Cerebellar nuclear complex (tissue), 1 donor: ENCODE measurements at places on chromosomes 3 and 15.

DNA sequence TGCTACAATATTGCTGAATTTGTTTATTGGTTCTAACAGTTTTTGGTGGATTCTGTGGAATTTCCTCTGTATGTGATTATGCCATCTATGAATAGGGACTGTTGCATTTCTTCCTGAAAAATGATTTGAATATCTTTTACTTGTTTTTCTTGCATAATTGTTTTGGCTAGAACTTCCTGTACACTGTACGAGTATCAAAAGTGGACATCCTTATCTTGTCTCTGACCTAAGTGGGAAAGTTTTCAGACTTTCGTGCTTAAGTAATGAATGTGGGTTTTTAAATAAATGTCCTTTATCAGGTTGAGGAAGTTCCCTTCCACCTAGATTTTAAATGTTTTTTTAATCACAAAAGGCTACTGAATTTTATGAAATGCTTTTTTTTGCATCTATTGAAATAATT is 203.8 kb upstream of the ATP10A start:
- DNase-seq, result no peak

GRCh38 chr3:5039585-5039984 is 60.3 kb downstream of the BHLHE40 start:
- no peak for DNase-seq

- no peak for DNase-seq
These were observed 29.1 kb upstream of the PDZRN3 start for GRCh38 chr3:73653877-73654276.

DNA sequence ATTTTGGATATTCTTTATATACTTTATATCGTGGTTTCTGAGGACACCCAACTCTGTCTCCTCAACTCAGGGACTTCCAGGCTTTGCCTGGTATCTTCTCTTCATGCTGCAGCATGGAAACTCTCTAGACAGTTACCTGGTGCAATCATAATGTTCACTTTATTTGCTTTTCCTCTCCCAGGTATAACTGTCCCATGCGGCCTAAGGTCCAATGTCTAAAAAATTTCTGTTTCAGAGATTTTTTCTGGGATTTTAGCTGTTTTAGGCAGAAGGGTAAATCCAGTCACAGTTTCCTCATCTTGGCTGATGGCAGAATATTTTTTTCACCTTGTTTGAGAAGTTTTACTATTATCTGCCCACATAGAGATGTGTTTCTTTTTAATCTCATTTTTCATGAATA is 139.9 kb upstream of the KCNMB2 start:
- no peak for DNase-seq

- no peak for DNase-seq
These were observed 40.8 kb downstream of the RHCG start for GRCh38 chr15:89455535-89455934.

DNA sequence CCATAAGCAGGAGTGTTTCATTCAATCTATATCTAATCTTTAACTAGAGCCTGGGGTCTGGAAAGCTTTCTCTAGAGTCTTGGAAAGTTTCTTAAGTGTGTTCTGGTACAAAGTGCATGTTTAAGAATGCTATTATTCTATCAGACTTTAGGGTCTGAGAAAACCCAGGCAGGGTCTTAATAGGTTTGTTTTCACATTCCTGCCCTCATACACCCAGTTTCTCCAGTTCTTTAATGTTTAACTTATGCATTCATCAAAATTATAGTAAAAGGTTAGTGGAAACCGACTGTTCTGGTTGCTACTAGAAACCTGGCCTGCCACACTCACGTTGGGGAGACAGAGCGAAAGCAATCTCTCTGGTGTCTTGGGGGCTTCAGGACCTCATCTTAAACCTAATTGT is 102.9 kb upstream of the WDR72 start:
- no peak for DNase-seq

GRCh38 chr3:172211123-172211522 is 171.7 kb downstream of the FNDC3B start:
- DNase-seq, result no peak

DNA sequence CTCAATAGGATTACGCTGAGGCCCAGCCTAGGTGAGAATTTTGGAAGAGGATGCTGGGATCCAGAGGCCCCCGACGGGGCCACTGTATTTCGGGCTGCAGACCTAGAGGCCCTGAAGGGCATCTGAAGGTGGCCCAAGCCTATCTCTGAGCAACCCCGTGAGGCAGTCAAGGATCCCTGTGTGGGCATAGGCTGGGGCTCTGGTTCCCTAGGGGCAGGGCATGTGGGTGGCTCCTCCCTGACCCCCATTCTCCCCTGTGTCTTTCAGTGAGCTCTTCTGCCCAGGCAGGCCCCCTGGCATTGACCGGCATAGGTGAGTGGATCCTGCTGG is 216.0 kb downstream of the SNRPN start:
- DNase-seq, result no peak

DNA sequence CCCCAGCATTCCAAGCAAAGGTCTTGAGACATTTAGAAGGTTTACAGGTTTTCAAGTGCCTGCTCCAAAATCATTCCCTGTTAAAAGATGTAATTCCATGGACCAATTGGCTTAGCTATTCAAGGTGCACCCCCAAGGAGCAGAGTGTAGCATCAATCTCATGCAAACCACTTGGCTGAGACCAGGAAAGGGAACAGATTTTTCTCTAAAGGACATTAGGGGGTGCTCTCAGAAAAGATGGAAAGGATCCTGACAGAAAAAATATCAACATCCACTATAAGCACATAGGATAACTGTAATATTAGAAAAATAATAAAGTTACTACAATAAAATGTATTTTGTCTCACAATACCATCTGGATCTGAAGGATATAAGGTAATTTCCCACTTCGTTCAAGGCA is 328.0 kb upstream of the CDIN1 start:
- no peak for DNase-seq

DNA sequence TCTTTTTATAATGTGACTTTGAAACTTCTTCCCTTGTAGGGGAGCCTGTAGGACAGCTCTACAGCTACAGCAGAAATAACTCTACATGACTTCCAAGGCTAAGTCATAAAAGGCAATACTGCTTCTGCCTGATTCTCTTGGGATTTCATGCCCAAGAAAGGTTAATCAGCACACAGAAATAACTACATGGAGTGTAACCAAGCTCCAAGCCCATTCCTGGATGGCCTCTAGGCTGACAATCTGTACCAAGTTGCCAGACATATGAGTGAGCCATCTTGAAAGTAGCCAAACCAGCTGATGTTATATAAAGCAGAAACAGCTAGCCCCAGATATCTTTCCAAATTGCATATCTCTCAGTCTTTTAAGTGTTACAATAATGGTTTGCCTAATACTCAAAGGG is 75.8 kb upstream of the OSTN start:
- no peak for DNase-seq

DNA sequence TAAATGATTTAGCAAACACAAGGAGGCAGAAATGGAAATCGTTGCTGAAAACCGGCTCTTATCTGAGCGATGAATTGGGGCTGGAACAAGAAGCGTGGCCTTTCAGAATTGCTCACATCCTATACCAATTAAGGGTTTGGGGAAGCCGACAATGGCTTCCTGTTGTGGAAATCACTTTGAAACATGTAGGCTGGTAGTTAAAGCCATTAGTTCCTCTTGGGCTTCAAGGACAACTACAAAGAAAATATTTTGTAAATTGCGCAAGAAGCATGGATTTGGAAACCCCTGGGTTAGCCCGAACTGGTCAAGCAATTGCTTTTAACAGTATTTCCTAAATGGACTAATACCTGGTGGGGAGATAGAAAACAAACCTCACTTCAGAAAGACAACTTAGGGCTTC is 182.4 kb downstream of the ADAMTS9 start:
- no peak for DNase-seq

GRCh38 chr3:150341891-150342290 is 66.2 kb upstream of the TSC22D2 start:
- no peak for DNase-seq

GRCh38 chr15:57534281-57534680 is 57.4 kb upstream of the MYZAP start:
- DNase-seq, result no peak

GRCh38 chr3:110139048-110139447 is 801.7 kb upstream of the DPPA4 start:
- DNase-seq, result no peak
